ENCODE measurements at places on chromosomes 1 and 21. TPM values are rescaled to one million over a fixed set of nuclear protein-coding genes. Genes with fewer than 3 reads are reported as not detected.

GRCh38 chr1:119097380-119097779 is 43.1 kb downstream of the WARS2 start:
- DNase-seq, result peak; percentile 50

GRCh38 chr1:97112442-97112841 is 390.9 kb downstream of the PTBP2 start:
- no peak for DNase-seq

- DNase-seq, result no peak
Measured at GRCh38 chr1:100657876-100658715, 61.4 kb upstream of the VCAM1 start.

The ETV3L gene
- total RNA-seq, result not detected

All from muscle of leg (tissue), 16 donors.